Cerebellar cortex (tissue), 1 donor: ENCODE measurements at places on chromosomes 4 and X.

DNA sequence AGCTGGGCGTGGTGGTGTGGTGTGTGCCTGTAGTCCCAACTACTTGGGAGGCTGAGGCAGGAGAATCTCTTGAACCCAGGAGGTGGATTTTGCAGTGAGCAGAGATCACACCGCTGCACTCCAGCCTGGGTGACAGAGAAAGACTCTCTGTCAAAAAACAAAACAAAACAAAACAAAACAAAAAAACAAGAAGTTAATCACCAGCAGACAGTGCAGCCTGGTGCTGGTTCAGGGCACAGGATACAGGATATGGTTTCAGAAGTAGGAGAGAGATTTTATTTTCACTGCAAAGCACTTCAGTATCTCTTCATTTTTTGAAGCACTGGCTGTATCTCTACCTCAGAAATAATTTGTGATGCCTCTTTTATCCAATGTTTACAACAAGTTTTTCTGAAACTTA is 1222.9 kb upstream of the PRKX start:
- no peak for DNase-seq

GRCh38 chr4:118930255-118930654 is 41.6 kb downstream of the SYNPO2 start:
- DNase-seq: no peak

DNA sequence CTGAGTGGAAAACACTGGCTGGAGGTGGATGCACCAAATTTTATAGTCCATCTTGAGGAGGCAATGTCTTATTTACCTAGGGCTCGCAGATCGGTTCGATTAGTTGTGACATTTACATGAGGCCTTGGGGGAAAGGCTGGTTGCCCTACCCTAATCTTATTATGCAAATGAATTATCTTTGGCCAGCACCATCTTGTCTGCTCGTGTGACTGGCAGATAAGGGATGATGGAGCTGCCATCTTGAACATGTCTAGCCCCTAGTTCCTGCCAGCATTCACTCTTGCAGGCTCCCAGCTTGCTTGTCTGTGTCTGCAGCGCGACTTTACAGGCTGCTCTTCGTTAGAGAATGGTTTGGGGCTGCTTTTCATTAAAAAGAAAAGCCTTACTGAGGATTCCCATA is 61.9 kb downstream of the SEC24B start:
- no peak for DNase-seq

- DNase-seq: no peak
Observed at GRCh38 chr4:53598483-53598882, 7.2 kb upstream of the LNX1 start.

- no peak for DNase-seq
Observed at GRCh38 chr4:130329036-130329435, 1233.1 kb downstream of the C4orf33 start.

- DNase-seq: no peak
Observed at GRCh38 chrX:57667010-57667409, 13.1 kb downstream of the NLRP2B start.

- DNase-seq: no peak
Observed at GRCh38 chrX:112735147-112735546, 55.4 kb upstream of the LHFPL1 start.

GRCh38 chr4:151459375-151459774 is 50.4 kb downstream of the FHIP1A start:
- peak; percentile 48 for DNase-seq

GRCh38 chr4:166655705-166656104 is 578.6 kb downstream of the SPOCK3 start:
- DNase-seq: no peak

GRCh38 chr4:163072222-163072621 is 94.5 kb downstream of the NAF1 start:
- DNase-seq: no peak

DNA sequence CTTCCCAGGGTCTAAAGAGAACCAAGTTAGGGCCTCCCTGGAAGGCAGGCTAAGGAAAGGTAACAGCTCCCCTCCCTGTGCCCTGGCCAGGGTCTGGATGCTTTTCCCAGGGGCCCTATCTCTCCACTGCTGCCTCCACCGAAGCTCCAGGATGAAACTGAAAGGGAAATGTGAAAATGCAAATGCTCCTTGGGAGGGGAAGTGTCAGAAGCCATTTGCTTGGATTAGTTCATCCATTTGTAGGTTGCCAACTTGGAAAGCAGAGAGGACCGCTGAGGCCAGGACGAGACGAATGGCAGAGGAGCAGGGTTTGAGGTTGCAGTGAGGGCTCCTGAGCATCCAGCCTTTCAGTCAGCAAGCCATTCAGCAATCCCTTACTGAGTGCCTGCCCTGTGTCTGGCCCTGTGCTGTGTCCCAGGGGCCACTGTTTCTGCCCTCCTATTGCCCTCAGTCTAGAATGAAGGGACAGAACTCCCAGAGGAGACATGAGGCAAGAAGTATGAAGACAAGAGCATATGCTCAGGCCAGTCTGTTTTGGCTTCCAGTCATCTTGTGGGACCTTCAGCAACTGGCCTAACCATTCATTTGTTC is 45.9 kb upstream of the PGRMC1 start:
- peak; percentile 44 for DNase-seq

DNA sequence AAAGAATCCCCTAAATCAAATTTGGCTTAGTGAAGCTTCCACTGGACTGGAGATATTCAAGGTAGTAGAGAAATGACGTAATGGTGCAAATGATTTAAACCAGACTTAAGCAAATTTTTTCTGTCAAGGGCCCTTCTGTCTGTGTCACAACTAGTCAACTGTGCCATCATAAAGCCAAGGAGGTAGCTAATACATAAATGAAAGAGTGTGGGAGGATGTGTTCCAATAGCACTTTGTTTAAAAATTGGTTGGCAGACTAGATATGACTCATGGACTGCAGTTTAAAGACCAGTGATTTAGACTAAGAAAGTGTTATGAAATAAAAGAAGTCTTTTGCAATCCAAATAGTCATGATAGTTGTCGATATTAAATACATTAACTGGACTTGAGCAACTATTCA is 24.3 kb upstream of the TEX13C start:
- DNase-seq: no peak

DNA sequence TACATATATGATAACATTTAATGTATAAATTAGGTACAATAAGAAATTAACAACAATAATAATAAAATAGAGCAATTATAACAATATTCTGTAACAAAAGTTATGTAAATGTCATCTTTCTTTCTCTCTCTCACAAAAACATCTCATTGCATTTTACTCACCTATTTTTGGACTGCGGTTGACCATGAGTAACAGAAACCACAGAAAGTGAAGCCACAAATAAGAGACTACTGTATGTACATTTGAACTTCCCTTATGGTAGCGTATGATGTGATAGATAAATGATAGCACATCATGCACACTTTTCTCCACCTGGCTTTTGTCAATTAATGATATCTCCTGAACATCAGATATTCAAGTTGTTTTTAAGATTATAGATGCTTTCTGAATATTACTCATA is 80.5 kb downstream of the HNRNPD start:
- no peak for DNase-seq

- DNase-seq: no peak
Observed at GRCh38 chr4:75505630-75506029, 8.6 kb downstream of the RCHY1 start.
